Glutamatergic neuron (in vitro differentiated cells): ENCODE measurements at places on chromosomes 3 and 15. TPM values are rescaled to one million over a fixed set of nuclear protein-coding genes. Genes with fewer than 3 reads are reported as not detected.

DNA sequence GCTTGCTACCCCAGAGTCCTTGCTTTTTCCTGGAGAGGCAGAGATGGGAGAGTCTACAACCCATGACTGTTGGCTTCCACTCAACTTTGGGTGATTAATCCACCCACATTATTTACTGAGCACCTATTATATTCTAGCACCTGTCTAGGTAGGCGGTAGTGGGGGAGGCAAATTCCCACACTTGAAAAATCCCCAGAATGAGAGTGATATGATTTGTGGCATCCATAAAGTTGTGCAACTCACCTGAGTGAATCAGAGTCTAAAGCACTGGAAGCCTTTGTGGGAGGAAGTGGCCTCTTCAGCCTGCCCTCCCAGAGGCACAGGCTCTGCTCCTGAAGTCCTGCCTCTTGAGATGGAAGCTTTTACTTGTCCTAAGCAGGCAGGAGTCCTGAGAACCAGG lies 40.4 kb upstream of the CTNNB1 start:
- no peaks in the 10 kb centered on the region for H3K4me1 ChIP-seq
- peaks cover 1% of the 10 kb centered on the region for H3K27me3 ChIP-seq
- no peak overlapping the region for H3K4me3 ChIP-seq
- DNase-seq, result no peak

The SUSD5 gene
- total RNA-seq, result 2.0 TPM

DNA sequence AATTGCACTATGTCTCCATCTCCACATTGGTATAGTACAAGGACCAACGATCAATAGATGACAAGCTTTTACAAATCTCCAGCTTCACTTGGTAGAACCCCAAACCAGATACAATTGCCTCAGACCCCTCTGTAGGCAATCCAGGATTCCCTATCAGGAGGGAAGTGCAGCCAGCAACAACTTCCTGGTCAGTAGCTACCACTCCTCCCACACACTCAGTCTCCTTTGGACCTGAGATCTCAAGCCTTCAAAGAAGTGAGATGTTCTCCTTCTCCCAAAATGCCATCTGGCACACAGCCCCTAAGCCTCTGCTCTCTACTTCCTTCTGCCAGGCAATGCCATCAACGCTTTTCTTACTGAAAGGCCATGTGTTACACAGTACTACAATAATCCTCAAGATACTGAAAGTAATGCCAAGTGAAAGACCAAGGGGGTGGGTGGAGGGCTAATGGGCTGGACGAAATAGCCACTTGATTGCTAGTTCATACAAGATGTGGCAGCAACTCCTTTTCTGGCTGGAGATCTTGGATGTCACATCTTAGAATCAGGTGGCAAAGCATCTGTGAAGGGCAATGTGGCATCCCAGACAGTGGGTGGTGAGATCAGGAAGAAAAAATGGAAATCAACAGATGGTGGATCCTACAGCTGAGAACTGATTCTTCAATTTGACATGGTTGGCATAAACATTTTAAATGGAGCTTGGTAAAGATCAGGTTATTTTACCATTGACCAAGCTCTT lies 75.3 kb upstream of the ACP3 start:
- no peak overlapping the region for H3K4me3 ChIP-seq
- no peak overlapping the region for H3K27ac ChIP-seq
- DNase-seq, result no peak
- H3K36me3 ChIP-seq, result no peaks in the 10 kb centered on the region
- no peaks in the 10 kb centered on the region for H3K4me1 ChIP-seq
- H3K27me3 ChIP-seq, result no peaks in the 10 kb centered on the region

DNA sequence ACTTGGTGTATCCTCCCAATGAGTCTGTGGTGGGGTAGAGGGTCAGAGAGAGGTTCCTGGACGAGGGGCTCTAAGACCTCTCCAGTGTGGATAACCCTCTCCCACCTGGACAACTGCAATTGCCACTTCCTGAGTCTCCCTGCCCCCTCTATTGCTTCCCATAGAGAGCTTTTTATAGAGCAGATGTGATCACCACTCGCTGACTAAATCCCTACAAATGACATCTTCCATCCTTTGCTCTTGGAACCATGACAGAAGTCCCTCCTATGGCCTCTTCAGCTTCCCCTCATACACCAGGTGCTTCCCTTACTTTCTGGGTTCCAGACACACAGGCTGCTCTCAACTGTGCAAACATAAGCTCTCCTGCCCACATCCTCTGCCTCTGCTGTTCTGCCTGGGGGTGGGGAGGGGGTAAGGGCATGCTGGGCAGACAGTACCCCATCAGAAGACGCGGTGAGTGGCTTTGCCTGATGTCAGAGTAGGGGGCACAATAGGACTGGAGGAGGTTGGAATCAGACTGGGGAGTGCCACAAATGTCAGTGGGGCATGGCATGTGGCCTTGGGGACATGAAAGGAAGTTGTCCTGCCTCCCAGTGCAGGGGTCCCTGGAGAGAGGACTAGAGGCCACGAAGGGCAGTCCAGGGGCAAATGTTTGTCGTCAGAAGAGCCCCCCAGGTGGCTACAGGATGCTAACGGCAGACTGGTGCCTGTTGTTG lies 15.2 kb downstream of the ITIH3 start:
- DNase-seq, result no peak
- no peaks in the 10 kb centered on the region for H3K36me3 ChIP-seq
- H3K27me3 ChIP-seq, result peaks cover 3% of the 10 kb centered on the region
- no peak overlapping the region for H3K27ac ChIP-seq

The NR1I2 gene
- total RNA-seq, result not detected

GRCh38 chr15:80441714-80442113 lies 37.5 kb downstream of the ARNT2 start:
- peaks cover 12% of the 10 kb centered on the region for H3K4me1 ChIP-seq
- DNase-seq, result no peak
- H3K27ac ChIP-seq, result no peak overlapping the region
- no peak overlapping the region for H3K4me3 ChIP-seq

GRCh38 chr3:140091143-140091542 lies 156.2 kb downstream of the CLSTN2 start:
- no peak overlapping the region for H3K27ac ChIP-seq
- no peak for DNase-seq
- H3K4me3 ChIP-seq, result no peak overlapping the region
- H3K4me1 ChIP-seq, result peaks cover 6% of the 10 kb centered on the region
- H3K36me3 ChIP-seq, result peaks cover 13% of the 10 kb centered on the region
- peaks cover 5% of the 10 kb centered on the region for H3K27me3 ChIP-seq

GRCh38 chr3:171790574-171790897 lies 19.7 kb downstream of the PLD1 start:
- no peaks in the 10 kb centered on the region for H3K4me1 ChIP-seq
- DNase-seq, result no peak
- H3K27me3 ChIP-seq, result no peaks in the 10 kb centered on the region
- H3K4me3 ChIP-seq, result no peak overlapping the region

GRCh38 chr3:173901649-173902048 lies 504.1 kb downstream of the NLGN1 start:
- no peak overlapping the region for H3K4me3 ChIP-seq
- H3K27me3 ChIP-seq, result no peaks in the 10 kb centered on the region
- no peaks in the 10 kb centered on the region for H3K36me3 ChIP-seq

- H3K27ac ChIP-seq, result peak overlapping the region; percentile 36
- peaks cover 40% of the 10 kb centered on the region for H3K4me1 ChIP-seq
- no peak overlapping the region for H3K4me3 ChIP-seq
- no peak for DNase-seq
- peaks cover 8% of the 10 kb centered on the region for H3K27me3 ChIP-seq
Measured at GRCh38 chr15:77497942-77498361, 77.3 kb downstream of the HMG20A start.

DNA sequence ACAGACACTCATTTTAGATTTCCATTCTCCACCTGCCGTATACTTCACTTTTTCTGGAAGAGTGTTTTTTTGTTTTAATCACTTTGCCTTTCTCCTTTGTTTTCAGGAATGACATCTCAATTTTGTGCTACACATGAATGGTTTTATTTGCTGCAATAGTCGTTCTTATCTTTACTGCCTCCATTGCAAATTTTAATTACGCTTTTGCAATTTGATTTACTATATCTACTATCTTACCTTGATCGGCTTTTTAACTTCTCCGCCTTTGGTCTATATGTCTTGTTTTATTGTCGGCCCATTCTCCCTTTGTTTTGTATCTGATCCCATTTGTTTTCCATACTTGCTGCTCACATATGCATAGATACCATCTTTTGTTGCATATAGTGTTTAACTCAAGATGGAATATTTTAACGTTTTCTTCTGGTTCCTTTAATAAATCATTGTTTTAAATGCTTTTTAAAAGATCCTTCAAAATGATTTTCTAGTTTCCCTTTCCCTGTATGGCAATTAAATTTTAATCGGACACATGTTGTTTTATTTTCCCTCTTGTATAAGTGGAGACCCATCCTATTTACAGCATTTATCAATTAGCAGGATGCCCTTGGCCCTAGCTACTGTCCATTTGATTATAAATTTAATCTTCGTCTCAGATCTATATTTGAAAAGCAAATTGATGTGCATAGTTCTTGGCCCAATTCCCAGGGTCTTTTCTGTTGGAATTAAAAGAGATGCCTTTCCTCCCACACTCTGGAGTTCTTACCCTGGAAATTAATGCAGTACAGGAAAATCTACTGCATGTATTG lies 97.2 kb upstream of the CNTN4 start:
- no peak overlapping the region for H3K27ac ChIP-seq
- H3K36me3 ChIP-seq, result peaks cover 6% of the 10 kb centered on the region
- no peaks in the 10 kb centered on the region for H3K27me3 ChIP-seq
- H3K4me3 ChIP-seq, result no peak overlapping the region
- no peak for DNase-seq

GRCh38 chr3:64301476-64301875 lies 76.2 kb upstream of the PRICKLE2 start:
- peak overlapping the region; percentile 7 for H3K4me3 ChIP-seq
- no peak overlapping the region for H3K27ac ChIP-seq
- peaks cover 6% of the 10 kb centered on the region for H3K36me3 ChIP-seq
- H3K27me3 ChIP-seq, result peaks cover 4% of the 10 kb centered on the region
- no peak for DNase-seq

- DNase-seq, result no peak
- H3K4me1 ChIP-seq, result no peaks in the 10 kb centered on the region
- no peak overlapping the region for H3K4me3 ChIP-seq
- H3K27ac ChIP-seq, result no peak overlapping the region
- no peaks in the 10 kb centered on the region for H3K27me3 ChIP-seq
- H3K36me3 ChIP-seq, result no peaks in the 10 kb centered on the region
Measured at GRCh38 chr3:103991461-103992115, 1375.1 kb upstream of the ALCAM start.

The TRIM59 gene
- total RNA-seq, result 10.1 TPM

DNA sequence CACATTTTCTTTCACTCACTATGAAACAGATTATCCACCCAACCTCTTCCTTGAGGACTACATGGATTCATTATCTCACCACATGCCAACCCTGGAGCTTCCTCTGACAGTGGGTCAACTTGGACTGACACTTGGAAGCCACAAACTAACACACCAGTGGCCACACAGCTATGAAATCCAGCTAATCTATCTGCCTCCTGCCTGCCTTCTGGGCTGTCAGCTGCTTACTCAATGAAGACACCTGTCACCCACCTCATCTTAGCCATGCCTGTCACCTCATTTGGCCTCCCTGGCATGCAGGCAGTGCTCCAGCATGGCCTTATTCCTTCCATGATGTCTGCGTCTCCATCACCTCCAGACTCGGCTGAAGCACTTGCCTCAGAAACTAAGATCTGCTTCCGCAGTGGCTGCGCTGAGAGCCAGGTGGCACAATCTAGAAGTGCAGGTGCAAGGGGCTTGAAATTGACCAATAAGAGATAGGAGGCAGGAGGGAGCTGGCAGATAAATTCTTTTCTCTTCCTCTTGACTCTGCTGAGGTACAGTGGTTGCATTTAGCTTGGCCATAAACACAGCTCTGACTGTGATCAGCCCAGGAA lies 105.2 kb upstream of the RNF7 start:
- peaks cover 3% of the 10 kb centered on the region for H3K4me1 ChIP-seq
- no peak overlapping the region for H3K27ac ChIP-seq
- peaks cover 11% of the 10 kb centered on the region for H3K36me3 ChIP-seq
- H3K4me3 ChIP-seq, result no peak overlapping the region
- DNase-seq, result no peak
- peaks cover 2% of the 10 kb centered on the region for H3K27me3 ChIP-seq

The PGBD4 gene
- 1.7 TPM for total RNA-seq
